ENCODE measurements at places on chromosomes 13 and 19.

- no peak for DNase-seq
Observed at GRCh38 chr13:50448535-50448998, 394.9 kb downstream of the DLEU7 start.

- DNase-seq = peak; percentile 89
Observed at GRCh38 chr13:113493315-113493951, 2.9 kb upstream of the DCUN1D2 start.

GRCh38 chr13:39776439-39776838 lies 121.0 kb downstream of the COG6 start:
- DNase-seq = no peak

GRCh38 chr19:15836330-15837220 lies 21.1 kb upstream of the OR10H1 start:
- peak; percentile 98 for DNase-seq

GRCh38 chr19:36009220-36009619 lies 607 bp upstream of the SYNE4 start:
- DNase-seq = peak; percentile 45

GRCh38 chr19:10516064-10516385 lies 1.2 kb downstream of the S1PR5 start:
- no peak for DNase-seq

GRCh38 chr19:17183271-17183761 lies 31.8 kb upstream of the USE1 start:
- peak; percentile 59 for DNase-seq

DNA sequence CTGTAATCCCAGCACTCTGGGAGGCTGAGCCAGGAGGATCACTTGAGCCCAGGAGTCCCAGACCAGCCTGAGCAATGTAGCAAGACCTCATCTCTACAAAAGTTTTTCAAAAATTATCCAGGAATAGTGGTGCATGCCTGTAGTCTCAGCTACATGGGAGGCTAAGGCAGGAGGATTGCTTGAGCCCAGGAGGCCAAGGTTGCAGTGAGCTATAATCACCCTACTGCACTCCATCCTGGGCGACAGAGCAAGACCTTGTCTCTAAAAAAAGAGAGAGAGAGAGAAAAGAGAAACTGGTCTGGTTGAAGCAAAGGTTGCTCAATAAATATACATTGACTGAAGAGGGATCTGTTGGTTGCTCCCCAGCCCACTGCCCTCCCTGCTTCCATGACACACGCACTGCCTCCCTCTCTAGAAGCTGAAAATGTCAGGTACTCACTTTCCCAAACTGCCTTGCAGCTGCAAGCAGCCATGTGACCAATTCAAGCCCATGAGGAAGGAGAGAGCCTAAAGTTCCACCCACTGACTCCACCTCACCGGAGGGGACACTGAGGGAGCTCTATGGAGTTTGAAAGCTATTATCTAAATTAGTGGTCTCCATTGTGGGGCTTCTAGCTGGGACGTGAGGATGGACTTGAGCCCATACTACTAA lies 14.0 kb downstream of the CEACAM16 start:
- peak; percentile 57 for DNase-seq

- DNase-seq = no peak
Observed at GRCh38 chr19:28609944-28610343, 603.0 kb downstream of the UQCRFS1 start.

DNA sequence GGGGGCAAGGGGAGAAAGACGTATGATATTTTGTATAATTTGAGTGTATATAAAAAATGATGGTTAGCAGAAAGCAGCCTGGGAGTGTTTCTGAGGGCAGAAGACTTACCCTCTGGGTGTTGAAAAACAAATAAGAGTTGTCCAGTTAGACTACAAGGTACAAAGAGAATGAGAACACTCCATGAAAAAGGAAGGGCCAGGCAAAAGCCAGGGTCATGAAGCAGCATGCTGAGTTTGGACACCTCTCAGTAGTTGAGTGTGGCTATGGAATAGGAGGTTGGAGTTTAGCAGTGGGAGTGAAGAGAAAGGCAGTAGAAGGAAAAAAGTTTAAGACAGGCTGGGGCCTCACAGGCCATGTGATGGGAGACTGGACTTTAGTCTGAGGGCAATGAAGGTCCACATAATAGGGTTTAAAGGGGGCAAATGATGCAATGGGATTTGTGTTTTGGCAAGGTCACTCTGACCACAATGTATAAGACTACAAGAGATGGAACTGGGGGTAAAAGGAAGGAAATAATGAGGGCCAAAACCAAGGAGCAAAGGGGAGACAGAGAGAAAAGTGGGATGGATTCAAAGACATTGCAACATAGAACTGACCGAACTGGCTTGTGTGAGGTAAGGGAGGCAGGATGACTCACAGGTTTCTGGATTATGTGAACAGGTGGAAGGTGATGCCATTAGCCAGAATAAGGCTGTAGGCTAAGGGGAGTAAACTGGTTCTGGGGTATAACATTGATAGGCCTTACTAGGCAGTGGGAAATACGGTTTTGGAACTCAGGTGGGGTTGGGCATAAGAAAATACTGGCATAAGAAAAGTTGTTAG lies 76.6 kb downstream of the SERP2 start:
- DNase-seq = no peak

DNA sequence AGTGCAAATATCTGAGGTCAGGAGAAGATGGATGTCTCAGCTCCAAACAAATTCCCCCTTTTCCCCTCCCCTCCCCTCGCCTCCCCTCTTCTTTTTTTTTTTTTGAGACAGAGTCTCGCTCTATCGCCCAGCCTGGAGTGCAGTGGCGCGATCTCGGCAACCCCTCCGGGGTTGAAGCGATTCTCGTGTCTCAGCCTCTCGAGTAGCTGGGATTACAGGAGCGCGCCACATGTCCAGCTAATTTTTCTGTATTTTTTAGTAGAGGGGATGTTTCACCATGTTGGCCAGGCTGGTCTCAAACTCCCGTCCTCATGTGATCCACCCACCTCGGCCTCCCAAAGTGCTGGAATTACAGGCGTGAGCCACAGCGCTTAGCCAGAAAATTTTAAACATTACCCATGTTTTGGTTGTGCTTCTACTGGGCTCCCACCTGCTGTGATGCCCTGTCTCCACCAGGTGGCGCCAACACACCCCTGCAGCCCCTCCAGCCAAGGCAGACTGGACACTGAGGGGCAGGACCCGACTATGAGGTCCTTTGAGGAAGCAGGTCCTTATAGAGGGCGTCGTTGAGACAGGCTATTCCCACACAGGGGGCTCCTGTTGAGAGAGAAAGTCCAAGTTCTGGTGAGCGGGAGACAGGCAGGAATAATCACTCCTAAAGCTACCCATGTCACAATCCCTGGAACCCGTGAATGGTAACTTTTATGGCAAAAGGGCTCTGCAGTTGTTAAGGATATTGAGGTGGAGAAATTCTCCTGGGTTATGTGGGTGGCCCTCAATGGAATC lies 6.3 kb downstream of the ERICH4 start:
- peak; percentile 50 for DNase-seq

DNA sequence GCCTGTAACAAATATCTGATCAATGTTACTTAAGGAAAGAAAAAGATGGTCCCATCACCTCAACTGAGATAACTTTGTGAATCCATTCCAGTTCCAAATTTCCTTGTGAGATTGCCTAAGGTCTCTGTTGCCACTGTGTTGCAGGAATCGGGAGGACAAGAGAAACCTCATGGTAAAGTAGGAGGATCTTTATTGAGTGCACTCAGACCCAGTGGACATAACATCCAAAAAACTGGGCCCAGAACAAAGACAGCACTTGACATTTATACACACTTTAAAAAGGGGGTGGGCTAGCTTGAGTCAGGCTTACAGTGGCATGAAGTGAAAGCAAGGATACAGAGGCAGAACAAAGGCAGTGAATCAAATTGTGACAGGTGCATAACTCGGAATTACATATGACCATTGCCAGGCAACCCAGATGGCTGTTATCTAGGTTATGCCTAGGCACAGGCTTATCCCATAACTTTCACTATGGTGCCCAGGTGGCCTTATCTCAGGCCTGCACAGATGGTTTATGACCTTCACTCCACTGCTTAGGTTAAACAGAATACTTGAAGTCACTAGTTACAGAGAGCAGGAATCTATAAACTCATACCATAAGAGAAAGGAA lies 459.4 kb upstream of the PCDH20 start:
- DNase-seq = no peak

- DNase-seq = no peak
Observed at GRCh38 chr19:3931041-3931440, 1.8 kb upstream of the NMRK2 start.

DNA sequence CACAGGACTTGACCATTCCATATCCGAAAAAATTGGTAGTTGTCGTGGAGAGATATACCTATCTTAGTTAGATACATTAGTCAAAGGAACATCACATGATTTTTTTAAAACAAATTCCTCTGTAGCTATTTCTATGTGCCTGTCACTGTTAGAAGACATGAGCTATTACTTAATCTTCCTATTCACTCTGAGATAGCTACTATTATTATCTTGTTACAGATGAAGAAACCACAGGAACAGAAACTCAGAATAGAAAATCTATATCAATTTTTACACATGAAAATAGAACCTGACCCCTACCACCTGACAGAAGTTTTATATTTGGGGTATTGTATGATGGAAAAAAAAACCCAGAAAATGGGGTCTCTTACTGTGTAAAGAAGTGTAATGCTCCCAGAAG lies 68.9 kb upstream of the TDRD3 start:
- no peak for DNase-seq

DNA sequence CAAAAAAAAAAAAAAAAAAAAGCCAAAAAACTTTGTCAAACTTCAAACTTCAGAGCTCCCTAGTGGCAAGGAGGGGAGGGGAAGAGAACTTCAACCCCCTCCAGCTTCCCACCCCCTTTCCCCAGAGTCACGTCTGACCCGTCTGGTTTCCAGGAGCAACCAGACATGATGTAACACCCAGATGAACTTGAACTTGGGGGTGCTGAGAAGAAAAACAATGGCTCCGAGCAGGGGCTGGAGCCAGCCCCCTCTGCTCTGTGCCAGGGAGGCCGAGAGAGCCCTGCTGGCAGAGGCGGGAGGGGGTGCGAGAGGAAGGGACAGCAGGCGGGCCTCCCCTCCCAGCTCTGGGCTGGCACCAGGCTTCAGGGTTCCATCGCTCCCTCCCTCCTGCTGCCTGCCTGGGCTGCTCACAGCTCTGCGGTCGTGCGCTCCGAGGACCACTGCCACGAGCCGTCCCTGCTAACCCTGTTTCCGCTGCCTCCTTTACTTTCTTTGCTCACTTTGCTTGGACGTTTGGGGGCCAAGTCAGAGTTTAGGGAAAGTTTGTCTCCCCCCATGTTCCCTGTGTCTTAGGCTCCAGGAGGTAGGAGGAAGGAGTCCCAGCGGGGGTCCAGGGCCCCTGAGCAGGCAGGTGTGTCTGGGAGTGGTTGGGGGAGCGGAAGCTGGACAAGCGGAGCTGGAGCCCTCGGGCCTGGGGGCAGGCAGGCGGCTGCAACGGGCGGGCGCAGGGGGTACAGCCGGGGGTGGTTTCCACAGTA lies 11.1 kb downstream of the LYL1 start:
- DNase-seq = peak; percentile 82

- DNase-seq = no peak
Observed at GRCh38 chr19:16061943-16062342, 14.4 kb upstream of the TPM4 start.

DNA sequence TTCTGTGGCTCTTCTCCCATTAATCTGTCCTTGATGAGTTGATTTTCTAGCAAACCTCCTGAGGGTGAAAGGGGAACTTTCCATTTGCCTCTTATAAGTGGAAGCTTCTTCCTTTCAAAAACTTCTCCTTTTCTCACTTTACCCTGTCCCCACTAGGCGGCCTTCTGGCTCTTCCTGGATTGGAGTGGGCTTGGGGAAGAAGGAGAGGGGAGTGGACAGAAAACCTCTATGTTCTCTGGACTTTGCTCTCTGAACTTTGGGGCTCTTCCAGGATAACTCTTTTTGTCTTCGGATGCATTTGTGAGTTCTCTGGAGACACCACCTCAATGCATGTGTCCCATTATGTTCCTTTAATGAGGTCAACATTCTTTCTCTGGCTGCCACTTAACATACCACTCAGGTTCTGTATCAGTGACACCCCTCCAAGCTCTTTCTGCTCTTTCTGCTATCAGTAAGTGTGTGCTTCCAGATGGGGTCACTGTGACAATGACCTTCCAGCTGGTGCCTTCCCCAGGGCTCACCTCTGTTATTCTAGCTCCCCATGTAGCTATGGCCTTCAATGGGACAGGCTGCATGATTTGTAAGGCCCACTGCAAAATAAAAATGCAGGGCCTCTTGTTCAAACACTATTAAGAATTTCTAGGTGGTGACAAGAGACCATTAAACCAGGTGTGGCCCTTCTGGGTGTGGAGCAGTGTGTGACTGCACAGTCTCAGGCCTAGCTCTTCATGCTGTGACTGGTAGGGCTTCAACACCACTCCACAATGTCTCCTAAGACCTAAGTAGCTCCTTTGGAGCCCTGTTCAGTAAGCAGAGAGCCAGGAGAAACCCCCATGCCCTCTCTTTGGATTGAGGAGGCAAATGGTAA lies 389.2 kb downstream of the EFNB2 start:
- no peak for DNase-seq

GRCh38 chr13:35471706-35472322 lies 4.7 kb downstream of the MAB21L1 start:
- DNase-seq = no peak

DNA sequence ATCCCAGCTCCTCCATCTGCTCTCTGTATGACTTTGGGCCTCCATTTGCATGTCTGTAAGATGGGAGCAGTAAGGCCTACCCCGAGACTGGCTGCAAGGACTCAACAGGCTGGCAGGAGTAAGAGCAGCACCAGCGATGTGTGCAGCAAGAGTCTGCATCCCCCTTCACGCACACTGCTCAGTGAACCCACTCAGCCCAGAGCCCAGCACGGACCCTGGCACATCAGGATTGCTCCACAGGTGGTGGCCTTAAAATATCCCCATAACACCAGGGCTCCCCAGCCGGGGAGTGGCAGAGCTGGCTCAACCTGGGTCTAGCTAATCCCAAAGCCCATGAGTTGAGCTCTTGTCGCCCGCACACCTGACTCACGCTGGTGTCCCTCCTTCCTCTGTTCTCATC lies 23.4 kb downstream of the VRK3 start:
- DNase-seq = no peak

- no peak for DNase-seq
Observed at GRCh38 chr19:18712981-18713380, 29.5 kb downstream of the CRTC1 start.

GRCh38 chr13:42574435-42575311 lies 721 bp downstream of the TNFSF11 start:
- DNase-seq = peak; percentile 32

- no peak for DNase-seq
Observed at GRCh38 chr13:19183676-19184075, 2.1 kb upstream of the TUBA3C start.

DNA sequence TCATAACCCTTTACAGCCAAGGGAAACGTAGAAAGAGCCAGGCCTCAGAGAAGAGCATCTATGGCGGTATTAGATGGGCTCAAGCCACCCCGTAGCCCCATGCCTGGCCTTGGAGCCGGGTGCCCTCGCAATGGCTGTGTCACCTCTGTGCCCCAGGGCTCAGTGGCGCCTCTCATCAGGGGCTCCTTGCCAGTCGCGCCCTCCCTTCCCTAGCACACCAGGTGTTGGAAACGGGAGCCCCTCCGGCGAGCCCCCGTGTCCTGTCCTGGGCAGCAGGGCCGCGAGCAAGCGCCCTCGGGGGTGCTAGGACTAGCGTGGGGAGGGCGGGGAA lies 453 bp downstream of the ZNF256 start:
- DNase-seq = no peak
